ENCODE measurements at places on chromosomes 2 and 18.

GRCh38 chr2:18557121-18557520 is 3.3 kb downstream of the RDH14 start:
- DNase-seq = no peak

DNA sequence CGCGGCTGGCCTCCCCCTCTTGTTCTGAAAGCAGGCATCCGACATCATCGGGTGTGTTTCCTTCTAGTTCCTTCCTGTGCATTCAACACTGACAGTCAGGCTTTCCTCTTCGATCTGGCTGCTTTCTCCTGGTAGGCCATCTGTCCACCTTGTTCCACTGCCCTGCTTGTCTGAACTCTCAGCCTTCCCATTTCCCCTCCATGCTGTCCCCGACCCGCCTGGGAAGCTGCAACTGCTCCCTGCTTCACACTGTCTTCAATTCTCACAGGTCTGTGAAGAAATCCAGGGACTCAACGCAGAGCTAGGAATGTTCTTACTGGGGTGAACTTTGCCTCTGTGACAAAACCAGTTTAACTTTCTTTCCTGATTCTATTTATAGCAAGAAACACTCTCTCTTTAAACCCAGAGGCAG is 43.0 kb downstream of the KIF3C start:
- DNase-seq = no peak

DNA sequence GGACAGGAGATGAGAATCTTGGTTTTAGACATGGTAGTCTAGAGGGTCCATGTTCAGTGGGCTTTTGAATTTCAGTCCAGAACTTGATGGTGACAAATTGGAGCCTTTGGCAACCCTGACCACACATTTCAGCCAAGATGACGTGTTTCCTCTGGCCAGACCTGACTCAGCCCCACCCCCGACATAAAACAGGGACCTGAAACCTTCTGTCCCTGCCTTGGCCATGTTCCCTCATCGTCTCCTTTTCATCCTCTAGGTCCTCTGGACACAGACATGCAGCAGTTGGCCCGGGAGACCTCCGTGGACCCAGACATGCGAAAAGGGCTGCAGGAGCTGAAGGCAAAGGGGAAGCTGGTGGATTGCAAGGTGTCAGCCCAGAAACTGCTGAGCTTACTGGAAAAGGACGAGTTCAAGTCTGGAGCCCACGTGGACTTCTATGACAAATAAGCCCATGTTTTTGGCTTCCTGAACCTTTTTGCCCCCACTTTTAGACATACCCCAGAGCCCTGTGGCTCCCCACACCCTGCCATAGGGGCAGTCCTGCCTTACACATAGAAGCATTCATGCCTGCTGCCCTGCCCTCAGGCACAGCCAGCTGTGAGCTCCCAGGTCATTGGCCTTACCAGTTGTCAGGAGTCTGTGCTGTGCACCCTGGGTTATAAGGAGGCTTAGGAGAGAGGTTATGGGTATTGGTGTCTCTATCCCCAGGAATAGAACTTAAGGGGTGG is 4.0 kb downstream of the SPR start:
- no peak for DNase-seq

- DNase-seq = no peak
Observed at GRCh38 chr18:75179819-75180600, 28.9 kb downstream of the PTGR3 start.

DNA sequence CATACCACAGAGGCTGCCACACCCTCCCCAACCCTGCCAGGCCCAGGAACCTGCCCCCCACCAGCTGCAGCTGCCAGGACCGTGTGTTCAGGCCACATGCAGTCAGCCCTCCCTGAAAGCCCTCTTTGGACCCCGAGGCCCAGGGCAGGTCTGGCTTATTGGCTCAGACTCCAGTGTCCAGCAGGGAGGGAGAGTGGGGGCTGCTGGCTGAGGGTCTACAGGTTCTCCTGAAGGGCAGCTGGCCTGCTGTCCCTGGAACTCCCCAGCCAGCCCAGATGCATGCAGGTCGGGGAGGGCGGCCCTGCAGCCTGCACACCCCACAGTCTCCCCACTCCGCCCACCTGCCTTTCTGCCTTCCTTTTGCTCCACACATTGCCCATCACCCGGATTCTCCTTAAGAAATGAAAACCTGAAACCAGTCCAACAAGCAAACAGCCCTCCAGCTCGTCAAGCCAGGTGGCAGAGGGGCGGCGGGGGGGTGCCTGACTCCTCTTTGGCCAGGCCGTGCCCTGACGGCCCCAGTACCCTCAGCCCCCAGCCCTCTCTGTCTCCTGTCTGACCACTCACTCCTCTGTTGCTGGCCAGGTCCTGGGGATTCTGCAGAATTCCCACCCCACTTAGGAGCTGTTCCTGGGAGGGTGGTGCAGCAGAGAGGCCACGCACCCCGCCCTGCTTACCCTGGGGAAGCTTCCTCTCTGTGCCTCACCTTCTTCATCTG is 18.0 kb downstream of the GPR35 start:
- no peak for DNase-seq

- no peak for DNase-seq
Observed at GRCh38 chr2:109348190-109348589, 219.2 kb downstream of the SH3RF3 start.

DNA sequence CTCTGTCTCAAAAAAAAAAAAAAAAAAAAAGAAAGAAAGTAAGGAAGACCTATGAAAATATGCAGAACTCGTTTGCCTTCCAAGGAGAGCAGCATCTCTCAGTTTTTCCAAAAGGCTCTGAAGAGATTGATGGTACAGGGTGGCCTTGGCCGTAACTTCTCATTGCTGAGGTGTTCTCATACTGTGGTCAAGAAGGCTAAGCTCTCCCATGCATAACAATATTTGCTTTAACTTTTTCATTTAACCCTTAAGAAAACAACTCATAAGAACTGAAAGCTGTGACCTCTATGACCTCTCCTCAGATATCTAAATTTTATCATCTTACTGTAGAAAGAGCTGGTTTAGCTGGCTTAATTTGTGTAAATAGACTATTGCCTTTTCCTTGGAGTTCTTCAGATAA is 37.1 kb upstream of the GATA6 start:
- DNase-seq = no peak

DNA sequence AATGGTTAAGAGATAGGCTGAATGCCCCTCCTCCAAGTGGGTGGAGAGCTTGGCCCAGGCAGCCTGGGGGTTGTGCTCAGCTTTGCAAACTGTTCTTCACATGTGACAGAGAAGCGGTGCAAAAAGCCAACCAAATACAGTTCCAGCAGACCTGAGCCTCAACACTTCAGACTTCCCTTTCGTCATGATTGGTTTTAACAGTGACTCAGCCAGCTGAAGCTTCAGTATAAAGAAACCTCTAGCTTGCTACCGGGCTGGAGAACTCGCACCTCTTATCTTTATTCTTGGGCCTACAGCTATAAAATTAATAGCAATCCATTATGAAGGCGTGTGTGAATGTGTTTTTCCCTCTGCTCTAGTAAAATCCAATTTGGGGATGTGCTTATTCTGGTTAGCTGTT is 20.0 kb downstream of the SETBP1 start:
- no peak for DNase-seq

DNA sequence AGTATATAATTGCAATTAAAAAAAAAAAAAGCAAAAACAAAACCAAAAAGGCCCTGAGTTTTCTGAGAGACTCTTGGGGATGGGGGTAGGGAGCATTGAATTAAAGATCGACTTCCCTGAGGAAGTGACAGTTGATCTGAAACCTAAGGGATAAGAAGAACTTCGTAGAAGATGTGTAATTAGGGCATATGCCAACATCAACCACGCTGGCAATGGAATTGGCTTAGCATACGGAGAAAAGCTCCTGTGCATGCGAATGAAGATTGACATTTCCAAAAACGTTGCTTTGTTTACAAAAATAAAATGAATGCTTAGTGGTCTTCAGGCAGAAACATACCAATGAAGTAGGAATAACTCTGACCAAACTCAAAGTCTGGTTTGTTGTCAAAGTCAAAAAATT is 307.6 kb upstream of the ZNF521 start:
- no peak for DNase-seq

DNA sequence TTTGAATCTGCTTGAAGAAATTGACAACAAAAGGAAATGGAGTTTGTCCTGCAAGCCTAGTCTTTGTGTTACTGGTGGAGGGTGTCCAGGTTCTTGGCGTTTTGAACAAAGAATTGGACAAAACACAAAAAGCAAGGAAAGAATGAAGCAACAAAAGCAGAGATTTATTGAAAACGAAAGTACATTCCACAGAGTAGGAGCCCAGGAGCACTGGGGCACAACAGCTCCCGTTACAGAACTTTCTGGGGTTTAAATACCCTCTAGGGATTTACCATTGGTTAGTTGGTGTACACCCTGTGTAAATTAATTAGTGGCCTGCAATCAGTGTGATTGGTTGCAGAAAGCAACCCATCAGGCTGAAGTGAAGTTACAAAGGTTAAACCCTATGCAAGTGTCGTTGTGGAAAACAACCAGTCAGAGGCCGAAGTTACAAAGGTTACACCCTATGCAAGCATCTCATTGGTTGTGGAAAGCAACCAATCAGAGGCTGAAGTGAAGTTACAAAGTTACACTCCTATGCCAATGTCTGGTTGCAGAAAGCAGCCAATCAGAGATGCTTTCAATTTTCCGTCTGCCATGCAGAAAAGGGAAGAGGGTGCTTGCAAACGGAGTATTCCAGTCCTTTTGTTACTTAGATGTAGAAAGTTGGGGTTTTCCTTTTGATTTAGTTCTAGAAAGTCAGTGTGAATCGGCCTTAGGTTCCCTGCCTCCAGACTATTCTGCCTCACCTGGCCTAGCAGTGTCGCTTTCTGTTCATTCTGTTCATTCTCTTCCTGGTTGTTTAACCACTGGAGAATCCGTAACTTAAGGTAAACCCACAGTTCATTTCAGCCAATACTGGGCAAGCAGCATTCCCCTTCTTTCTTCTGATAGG is 47.6 kb upstream of the PTH2R start:
- DNase-seq = no peak

DNA sequence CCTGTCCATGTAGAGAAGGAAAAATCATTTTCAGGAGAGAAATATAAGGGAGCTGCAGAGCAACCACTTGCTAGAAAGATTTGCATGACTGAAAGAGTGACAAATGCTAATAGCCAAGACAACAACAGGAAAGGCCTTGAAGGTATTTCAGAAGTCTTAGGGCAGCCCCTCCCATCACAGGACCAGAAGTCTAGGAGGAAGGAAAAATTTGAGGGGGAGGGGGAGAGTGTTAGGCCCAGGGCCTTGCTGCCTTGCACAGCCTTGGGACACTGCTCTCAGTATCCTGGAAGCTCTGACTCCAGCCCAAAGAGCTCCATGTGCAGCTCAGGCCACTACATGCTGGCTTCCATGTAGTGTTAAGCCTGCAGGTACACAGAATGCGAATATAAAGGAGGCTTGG is 266.9 kb downstream of the GLI2 start:
- no peak for DNase-seq

DNA sequence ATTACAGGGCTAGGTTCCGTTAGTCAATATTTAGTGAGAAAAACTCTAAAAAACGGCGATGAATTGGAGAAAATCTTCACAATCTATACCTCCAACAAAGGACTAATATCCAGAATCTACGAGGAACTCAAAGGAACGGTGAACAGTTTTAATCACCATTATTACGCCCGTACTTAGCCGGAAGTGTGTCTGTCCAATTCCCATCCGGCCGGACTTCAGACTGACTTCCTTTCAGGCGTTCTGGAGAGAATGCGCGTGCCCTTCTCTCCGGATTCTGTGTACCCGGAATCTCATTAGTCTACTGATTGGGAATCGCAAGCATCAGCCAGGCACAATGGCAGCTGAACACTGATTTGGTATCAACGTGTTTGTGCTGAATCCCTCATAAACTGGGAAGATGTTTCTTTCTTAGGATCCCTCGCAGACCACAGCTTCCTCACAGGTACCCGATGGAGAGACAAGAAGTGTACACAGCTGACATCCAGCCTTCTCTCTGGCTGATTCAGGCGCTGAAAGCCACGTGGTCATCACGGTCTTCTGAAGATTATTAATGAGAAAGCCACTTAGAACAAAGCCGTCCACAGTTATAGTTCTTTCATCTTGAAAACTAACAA is 239.9 kb downstream of the ZNF516 start:
- no peak for DNase-seq

DNA sequence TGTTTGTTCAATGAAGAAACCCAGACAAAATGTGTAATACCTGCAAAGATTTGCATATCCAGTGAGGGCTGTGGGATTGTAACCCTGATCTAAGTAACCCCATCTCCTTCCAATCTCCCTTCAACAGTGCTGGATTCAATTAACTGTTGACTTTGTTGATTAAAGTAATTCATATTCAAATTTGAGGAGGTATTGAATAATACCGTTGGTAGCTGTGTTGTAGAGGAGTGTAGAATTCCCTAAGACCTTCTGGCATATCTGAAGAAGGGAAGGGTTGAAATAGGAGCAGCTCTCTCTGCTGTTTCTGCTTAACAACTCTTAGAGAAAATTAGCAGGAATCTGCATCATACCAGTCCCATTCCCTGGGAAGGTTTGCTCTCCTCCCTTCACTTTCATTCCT is 28.2 kb downstream of the MAIP1 start:
- DNase-seq = no peak

- no peak for DNase-seq
Observed at GRCh38 chr18:44792456-44793061, 111.9 kb downstream of the SETBP1 start.

DNA sequence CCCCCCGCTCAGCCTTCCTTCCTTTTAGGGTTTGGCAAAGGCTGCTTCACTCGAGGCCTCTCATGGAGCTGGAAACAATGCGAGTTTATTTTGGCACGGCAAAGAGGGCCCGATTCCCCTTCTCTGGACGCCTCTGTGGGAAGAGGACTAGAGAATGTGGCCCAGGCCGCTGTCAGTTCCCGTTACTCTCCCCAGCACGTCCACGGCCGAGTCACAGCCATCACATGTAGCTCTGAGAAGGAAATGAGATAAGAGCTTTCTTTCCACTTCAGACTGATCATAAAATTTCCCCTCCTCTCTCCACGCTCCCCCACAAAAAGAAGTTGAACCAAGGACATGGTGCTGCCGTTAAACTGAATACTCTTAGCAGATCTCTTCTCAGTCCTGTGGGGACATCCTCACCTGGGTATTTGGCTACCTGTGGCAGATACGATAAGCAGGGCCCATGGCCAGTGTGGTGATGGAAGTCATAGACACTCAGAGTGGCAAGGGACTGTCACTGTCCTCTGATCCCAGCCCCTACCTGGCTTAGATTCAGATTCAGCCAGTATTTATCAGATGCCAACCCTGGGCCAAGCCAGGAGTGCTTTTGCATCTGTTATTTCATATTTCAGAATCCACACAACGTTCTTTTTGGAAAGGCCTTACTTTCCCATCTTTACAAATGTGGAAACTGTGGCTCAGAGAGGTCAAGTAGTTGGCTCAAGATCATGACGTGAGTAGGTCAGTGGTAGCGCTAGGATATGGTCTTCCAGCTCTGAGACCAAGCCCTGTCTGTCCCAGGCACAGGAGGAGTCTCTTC is 101.2 kb downstream of the MCFD2 start:
- DNase-seq = no peak

DNA sequence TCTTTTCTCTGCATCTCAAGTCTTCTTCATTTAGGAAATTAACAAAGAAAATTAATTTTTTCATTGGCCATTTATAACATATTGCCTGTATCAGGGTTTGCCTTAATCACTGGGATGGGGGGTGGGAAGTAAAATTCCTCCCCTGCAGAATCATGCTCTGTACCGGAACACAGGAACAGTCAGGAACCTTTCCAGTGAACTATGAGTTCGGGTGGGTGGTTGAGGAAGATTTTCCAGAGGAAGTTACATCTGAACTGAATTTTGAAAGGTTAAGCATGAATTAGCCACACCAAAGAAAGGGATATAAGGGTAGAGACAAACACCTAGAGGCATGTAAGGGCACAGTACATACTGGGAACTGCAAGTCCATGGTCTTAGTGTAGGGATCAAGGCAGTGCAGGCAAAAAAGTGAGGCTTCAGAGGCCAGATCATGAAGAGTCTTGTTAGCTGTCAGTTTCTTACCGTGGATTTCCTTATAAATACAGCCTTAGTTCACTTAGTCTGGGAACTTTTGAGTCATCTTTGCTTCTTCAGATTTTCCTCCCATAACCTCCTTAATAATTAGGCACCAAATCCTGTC is 55.6 kb downstream of the FAM117B start:
- no peak for DNase-seq

All from NCI-H524 treated with DMSO at 0.1 percent for 48 hours (cell line).